ENCODE measurements at places on chromosomes 4 and X.

GRCh38 chr4:164252286-164252685, 501.6 kb upstream of the SMIM31 start:
- no peak overlapping the region for H3K4me3 ChIP-seq
- H3K4me1 ChIP-seq = no peaks in the 10 kb centered on the region
- no peak for DNase-seq
- H3K27me3 ChIP-seq = no peaks in the 10 kb centered on the region
- no peak overlapping the region for H3K27ac ChIP-seq

DNA sequence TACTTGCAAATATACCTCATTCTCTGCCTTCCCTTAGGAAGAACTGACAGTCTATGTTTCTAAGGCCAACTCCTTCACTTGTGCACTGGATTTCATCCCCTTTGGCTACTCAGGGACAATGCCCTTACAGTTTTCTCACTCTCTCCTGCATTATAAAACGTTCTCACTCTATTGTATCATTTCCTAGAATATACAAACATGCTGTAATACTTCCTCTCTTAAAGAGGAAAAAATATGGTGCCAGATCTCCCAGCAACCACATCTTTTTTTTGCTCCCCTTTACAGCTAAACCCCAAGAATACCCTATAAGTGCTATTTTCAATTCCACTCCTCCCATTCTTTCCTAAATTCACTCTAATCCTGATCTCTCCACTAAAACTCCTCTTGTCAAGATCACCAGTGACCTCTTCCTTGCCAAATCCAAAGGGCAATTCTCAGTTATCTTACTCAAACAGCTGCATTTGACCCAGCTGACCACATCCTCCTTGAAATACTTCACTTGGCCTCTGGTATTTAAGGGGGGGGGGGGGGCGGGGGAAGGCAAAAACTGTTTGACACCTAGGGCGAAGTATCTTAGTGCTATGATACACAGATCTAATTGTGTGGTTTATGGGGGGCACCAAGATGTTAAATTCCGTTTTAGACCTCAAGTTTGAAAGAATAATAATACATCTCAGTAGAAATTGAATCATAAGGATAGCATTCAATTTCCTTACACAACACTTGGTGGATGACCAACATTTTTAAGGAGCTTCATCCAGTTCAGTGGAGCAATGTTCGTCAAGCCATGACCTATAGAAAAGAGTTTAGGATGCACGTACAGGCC, 1.6 kb downstream of the RCHY1 start:
- no peaks in the 10 kb centered on the region for H3K27me3 ChIP-seq
- peaks cover 21% of the 10 kb centered on the region for H3K36me3 ChIP-seq
- H3K4me3 ChIP-seq = no peak overlapping the region
- H3K4me1 ChIP-seq = peaks cover 43% of the 10 kb centered on the region

- no peak overlapping the region for H3K27ac ChIP-seq
- H3K4me3 ChIP-seq = no peak overlapping the region
- H3K4me1 ChIP-seq = peaks cover 49% of the 10 kb centered on the region
- peaks cover 10% of the 10 kb centered on the region for H3K36me3 ChIP-seq
- H3K27me3 ChIP-seq = no peaks in the 10 kb centered on the region
These were observed 62.2 kb downstream of the HAUS3 start for GRCh38 chr4:2179717-2180116.

DNA sequence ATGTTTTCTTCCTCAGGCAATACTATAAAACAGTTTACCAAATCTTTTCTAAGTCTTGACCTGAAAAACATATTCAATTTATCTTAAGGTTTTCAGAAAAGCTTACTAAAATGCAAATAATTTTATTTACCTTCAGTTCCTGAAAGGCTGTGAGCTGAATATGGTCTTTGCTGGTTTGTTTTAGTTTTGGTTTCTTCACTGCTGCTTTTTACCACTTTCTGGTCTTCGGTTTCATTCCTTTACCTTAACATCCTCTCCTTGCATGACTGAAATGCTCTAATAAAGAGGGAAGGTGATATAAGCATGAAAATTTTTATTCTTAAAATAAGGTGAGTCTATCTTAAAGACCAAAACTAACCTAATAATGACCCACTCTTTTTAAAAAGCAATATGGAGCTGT, 97.1 kb upstream of the NRK start:
- DNase-seq = no peak
- no peak overlapping the region for H3K4me3 ChIP-seq
- H3K4me1 ChIP-seq = no peaks in the 10 kb centered on the region
- H3K27me3 ChIP-seq = peaks cover 2% of the 10 kb centered on the region
- H3K27ac ChIP-seq = no peak overlapping the region

- H3K27me3 ChIP-seq = peaks cover 2% of the 10 kb centered on the region
- no peak overlapping the region for H3K27ac ChIP-seq
- no peaks in the 10 kb centered on the region for H3K36me3 ChIP-seq
- no peak for DNase-seq
These were observed 34.5 kb downstream of the CHRNA9 start for GRCh38 chr4:40369437-40370274.

All from activated T-helper 1 cell treated with anti-CD3 and anti-CD28 coated beads, Interleukin-12 subunit alpha, Interleukin-12 subunit beta, Interleukin-2, Interleukin-4 antibody, amounts not matched to agents 30 ng/mL and 10 ng/mL and 1 ng/mL, durations not matched to agents 14 hours and 24 hours and 36 hours (primary cell).